RCC 7860 (cell line): ENCODE measurements at places on chromosomes 12 and 14.
A peak's percentile ranks its signal among the peaks of the same experiment; 100 is the strongest.

- DNase-seq = peak; percentile 31
These were observed 70.0 kb upstream of the VPS33A start for GRCh38 chr12:122336015-122336946.

GRCh38 chr14:100261621-100262020 is 22.7 kb downstream of the YY1 start:
- no peak for DNase-seq

GRCh38 chr12:65171870-65172269 is 2.5 kb downstream of the LEMD3 start:
- no peak for DNase-seq

DNA sequence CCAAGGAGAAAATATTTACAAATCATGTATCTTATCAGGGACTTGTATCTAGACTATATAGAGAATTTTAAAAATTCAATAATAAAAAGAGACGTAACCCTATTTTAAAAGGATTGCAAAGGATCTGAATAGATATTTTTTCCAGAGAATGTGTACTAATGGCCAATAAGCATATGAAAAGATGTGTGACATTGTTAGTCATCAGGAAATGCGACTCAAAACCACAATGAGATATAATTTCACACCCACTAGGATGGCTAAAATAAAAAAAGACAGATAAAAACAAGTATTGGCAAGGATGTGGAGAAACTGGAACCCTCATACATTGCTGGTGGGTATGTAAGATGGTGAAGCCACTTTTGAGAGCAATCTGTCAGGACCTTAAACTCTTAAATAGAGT is 141.9 kb upstream of the BMP4 start:
- DNase-seq = no peak

- peak; percentile 83 for DNase-seq
These were observed 820 bp upstream of the SMAGP start for GRCh38 chr12:51270951-51271518.

DNA sequence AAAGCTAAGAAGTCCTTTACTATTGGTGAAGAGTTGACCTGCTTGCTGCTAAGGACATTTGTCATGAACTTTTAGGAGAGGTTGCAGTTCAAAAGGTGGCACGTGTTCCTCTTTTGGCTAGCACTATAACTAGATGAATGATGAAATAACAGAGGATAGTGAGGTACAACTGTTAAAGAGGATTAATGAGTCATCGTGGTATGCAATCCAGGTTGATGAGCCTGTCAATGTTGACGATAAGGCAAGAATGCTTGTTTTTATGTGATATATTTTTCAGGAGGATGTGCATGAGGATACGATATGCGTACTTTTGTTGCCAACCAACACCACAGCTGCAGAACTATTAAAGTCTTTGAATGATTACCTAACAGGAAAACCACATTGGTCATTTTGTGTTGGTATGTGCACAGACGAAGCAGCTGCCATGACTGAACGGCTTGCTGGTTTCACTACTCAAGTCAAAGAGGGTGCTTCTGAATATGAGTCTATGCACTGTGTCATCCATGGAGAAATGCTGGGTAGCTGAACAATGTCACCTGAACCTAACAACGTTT is 10.6 kb downstream of the CEP128 start:
- peak; percentile 76 for DNase-seq

DNA sequence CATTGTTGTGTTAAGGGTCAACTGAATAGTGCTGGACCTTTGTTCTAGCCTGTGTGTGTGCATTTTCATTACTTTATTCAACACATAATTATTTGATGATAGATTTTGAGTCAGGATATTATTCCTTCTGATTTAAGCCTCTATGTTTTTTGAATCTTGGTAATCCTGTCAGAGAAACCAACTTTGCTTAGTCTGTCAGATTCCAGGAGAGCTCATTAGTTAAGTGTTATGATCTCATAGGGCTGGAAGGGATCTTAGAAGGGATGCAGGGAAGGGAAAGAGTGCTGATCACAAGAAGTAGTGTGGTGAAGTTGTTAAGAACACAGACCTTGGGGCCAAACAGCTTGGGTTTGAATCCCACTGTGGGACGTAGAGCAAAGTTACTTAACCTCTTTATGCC is 52.9 kb downstream of the SCN8A start:
- no peak for DNase-seq

DNA sequence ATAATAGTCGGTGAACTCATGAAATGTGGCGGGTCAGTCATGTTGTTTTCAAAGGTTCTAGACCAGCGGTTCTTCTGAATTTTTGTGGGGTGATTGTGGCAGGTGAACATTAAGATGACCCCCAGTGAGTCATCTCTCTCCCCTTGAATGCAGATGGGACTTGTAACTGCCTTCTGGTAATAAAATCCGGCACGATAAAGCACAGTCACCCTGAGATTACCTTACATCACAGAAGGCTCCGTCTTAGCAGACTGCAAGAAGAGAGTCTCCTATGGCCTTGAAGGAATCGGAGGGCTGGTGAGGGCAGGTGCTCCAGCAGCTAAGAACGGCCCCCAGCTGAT is 189.6 kb downstream of the FOXN3 start:
- no peak for DNase-seq

DNA sequence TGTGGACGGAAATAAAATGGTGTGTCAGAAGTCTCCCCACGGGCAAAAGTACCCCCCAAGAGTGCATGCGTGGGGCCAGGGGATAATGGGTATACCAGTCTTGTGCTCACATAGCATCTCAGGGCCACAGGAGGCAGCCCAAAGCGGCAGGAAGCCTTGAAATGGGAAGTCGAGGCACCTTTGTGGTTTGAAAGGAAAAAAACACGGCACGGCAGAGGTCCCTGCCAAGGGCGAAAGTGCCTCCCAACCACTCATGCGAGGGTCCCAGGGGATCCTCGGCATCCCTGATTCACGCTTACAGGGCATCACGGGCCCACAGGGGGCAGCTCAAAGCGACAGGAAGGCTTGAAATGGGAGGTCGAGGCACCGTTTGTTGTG is 583.2 kb downstream of the ALG10 start:
- no peak for DNase-seq

DNA sequence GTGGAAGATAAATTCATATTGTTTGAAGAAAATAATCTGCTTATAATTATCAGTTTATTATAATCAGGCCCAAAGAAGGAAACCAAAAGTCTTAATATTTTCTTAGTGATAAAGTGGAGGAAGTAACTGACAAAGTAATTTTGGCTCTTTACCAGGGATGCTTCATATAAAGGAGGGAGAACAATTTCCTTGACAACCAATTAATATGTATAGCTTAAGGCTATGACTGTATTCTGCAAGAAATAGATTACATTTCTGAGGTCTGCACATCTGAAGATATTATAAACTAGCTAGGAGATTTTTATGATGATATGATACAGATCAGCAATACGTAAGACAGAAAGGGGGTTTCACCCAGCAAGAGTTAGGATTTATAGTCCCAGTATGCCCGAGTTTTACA is 90.8 kb downstream of the BICD1 start:
- DNase-seq = no peak

DNA sequence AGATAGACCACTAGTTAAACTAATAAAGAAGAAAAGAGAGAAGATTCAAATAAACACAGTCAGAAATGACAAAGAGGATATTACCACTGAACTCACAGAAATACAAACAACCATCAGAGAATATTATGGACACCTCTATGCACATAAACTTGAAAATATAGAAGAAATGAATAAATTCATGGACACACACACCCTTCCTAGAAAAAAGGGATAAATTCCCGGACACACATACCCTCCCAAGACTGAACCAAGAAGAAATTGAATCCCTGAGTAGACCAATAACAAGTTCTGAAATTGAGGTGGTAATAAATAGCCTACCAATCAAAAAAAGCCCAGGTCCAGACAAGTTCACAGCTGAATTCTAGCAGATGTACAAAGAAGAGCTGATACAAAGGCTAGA is 187.9 kb downstream of the SEC23A start:
- DNase-seq = no peak

DNA sequence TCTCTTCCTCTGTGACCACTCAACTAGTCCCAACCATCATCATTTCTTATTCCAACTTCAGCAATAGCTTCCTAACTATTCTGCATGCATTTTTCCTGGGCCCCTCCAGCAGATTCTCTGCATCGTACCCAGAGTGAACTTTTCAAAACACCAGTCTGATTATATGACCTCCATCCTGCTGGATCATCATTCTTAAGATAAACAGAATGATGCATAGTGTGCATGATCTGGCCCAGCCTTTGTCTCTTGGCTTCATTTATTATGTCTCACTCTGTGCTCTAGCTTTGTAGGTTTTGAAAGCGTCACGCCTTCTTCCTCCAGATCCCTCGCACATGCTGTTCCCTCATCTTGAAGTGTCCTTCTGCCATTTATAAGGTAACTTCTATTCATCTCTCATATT is 46.3 kb upstream of the SLC38A4 start:
- no peak for DNase-seq

DNA sequence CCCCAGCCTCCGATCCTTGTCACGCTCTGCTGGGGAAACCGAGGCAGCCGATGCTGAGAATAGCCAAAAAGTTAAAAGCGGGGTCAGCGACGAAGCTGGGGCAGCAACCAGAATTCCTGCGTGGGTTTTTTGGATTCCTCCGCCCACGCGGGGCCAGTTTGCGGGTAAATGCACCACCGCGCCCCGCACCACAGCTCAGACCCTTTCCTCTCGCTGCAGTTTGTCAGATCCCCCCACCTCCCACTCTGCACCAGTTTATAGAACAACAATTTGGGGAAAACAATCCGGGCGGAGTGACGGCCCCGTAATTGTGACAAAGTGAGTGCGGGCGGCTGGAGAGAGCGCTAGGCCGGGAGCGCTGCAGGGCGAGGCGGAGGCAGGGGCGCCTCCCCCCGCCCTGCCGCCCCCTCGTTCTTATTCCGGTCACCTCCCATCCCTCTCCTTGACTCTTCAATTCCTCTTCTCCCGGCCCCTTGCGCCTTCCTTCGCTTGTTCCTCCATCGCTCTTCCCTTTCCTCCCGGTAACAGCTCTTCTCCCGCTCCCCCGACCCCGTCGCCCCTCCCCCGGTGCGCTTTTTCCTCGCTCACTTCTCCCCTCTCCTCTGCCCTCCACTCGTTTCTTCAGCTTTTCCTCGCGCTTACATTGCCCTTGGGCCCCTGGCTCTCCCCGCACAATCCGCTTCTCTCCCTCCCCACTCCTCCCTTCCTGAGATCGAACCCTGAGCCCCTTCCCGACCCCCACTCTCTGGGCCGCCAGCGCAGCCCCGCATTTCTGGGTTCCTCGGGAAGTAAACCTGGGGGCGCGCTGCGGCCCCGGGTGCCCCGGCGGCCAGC is 646 bp upstream of the DNAJC22 start:
- no peak for DNase-seq
